A673 (cell line): ENCODE measurements at places on chromosomes 1 and 21. TPM values are rescaled to one million over a fixed set of nuclear protein-coding genes. Genes with fewer than 3 reads are reported as not detected.

- DNase-seq = no peak
Measured at GRCh38 chr1:110639724-110640386, 33.7 kb upstream of the KCNA2 start.

TRAF3IP3 gene
- 1.2 and 1.6 TPM in 2 replicates for total RNA-seq

FCGR3A gene
- total RNA-seq = not detected in 2 replicates

EXTL1 gene
- 0.07 TPM in 1 of 2 replicates, not detected in the other for total RNA-seq

DNA sequence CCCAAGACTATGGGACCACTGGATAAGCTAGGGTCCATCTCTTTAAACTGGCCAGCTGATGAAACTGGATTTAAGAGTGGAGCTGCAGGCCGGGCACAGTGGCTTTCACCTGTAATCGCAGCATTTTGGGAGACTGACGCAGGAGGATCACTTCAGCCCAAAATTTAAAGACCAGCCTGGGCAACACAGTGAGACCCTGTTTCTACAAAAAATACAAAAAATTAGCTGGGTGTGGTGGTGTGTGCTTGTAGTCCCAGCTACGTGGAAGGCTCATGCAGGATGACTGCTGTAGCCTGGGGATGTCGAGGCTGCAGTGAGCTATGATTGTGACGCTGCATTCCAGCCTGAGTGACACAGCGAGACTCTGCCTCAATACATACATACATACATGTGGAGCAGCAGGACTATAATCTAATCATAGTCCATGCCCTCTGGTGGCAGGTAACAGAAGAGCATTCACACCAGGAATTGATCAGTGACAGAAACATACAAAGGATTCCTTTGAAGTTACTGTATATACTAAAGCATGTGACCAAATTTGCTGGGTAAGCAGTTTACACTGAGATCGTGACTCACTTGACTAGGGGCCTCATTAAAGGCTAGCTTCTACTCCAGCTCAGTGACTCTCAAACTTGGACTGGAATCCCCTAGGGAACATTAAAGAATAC, 101.5 kb upstream of the SLFNL1 start:
- DNase-seq = peak; percentile 84

IQGAP3 gene
- total RNA-seq = 35.3 and 37.5 TPM in 2 replicates

DNA sequence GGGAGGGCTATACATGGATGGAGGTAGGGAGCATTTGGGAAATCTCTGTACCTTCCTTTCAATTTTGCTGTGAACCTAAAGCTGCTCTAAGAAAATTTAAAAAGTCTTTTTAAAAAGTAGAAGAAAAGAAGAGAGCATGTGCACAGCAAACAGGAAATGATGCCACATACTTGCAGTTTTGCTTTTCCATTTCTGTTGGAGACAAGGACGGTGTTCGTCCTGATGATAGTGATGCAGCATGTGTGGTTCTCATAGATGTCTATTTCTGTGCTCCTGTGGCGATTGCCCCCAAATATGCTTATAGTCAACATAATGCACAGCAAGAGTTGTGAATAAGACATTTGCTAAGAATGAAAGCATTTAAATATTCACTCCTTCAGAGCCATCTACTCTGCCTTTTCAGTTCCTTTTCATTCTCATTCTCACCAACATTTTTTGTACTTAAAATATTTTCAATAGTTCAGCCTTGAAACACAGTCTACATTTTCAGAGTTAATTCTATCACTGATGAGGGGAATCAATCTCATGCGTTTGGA, 66.6 kb downstream of the LRRC8C start:
- no peak for DNase-seq

USP33 gene
- 90.9 and 103 TPM in 2 replicates for total RNA-seq

CTSE gene
- 0.39 TPM in 1 of 2 replicates, not detected in the other for total RNA-seq

DNTTIP2 gene
- total RNA-seq = 78.4 and 102 TPM in 2 replicates

- no peak for DNase-seq
Measured at GRCh38 chr1:53587252-53587988, 128.2 kb downstream of the DMRTB1 start.

GRCh38 chr1:169779970-169780369, 14.7 kb downstream of the METTL18 start:
- no peak for DNase-seq

- DNase-seq = no peak
Measured at GRCh38 chr21:26227130-26227529, 56.6 kb upstream of the APP start.

DNA sequence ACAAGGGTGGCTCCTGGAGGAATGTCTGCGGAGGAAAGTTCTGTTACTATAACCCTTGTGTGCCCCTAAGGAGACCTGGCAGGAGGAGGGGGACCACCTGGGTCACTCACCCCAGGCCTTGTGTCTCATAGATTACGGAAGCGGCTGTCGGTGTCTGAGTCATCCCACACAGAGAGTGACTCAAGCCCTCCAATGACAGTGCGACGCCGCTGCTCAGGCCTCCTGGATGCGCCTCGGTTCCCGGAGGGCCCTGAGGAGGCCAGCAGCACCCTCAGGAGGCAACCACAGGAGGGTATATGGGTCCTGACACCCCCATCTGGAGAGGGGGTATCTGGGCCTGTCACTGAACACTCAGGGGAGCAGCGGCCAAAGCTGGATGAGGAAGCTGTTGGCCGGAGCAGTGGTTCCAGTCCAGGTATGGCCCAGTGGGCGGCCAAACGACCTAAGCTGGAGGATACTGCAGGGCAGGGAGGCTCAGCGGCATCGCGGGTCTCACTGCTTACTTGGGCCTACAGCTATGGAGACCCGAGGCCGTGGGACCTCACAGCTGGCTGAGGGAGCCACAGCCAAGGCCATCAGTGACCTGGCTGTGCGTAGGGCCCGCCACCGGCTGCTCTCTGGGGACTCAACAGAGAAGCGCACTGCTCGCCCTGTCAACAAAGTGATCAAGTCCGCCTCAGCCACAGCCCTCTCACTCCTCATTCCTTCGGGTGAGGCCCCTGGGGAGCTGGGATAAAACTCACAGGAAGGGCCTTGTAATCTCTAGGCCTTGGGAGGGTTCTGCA, 101.4 kb downstream of the PIK3R3 start:
- no peak for DNase-seq

DNA sequence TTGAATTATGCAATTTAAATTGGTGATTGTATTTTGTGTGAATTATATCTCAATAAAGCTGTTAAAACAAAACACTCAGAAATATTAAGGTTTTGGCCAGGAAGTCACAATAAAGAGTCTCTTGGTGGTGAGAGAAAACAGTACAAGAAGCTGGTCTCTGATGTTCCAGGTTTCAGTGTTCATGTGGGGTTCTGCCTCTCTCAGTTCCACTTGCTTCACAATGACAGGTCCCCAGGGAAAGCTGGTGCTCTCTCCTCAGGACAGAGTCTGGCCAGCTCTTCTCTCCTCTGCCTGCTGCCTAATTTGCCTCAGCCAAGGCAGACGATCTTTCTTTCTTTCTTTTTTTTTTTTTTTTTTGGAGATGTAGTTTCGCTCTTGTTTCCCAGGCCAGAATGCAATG, 342.9 kb upstream of the PLXNA2 start:
- DNase-seq = no peak

DNA sequence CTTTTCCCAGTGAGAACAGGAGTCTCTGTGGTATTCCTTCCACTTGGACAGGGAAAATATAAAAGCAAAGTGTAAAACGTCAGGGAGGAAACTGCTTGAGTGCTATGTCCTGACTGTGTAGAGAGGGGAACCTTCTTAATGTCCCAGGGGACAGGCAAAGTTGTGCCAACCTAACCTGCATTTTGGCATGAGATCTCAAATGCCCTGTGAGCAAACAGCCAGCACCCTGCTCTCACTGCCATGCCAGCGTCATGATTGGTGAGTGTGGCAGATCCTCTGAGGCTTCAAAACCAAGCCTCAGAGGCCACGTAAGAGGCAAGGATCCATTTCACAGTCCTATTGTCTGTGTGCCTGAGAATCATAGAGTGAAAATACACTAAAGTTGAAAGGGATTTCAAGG, 49.7 kb upstream of the RAP1A start:
- DNase-seq = no peak

NBPF20 gene
- 3.9 TPM in 2 replicates for total RNA-seq

PTGS2 gene
- 4.3 and 5.8 TPM in 2 replicates for total RNA-seq

RGS8 gene
- total RNA-seq = not detected in 2 replicates

SPATA45 gene
- 1.1 TPM in 1 of 2 replicates, not detected in the other for total RNA-seq

MASP2 gene
- total RNA-seq = 0.37 and 0.69 TPM in 2 replicates

- no peak for DNase-seq
Measured at GRCh38 chr1:32104127-32104526, 3.7 kb upstream of the KPNA6 start.

GRCh38 chr1:53288790-53289429, 39.0 kb downstream of the LRP8 start:
- no peak for DNase-seq
